Activated naive CD8-positive, alpha-beta T cell treated with anti-CD3 and anti-CD28 coated beads, Interleukin-2, amount 10 ng/mL, durations not matched to agents 7 days and 5 days (primary cell): ENCODE measurements at places on chromosomes 2 and 18. TPM values are rescaled to one million over a fixed set of nuclear protein-coding genes. Genes with fewer than 3 reads are reported as not detected.
A peak's percentile ranks its signal among the peaks of the same experiment; 100 is the strongest.

The REG3G gene
- not detected for total RNA-seq

The RRM2 gene
- total RNA-seq, result 320 TPM

The HOXD12 gene
- not detected for total RNA-seq

The HOXD13 gene
- total RNA-seq, result not detected

The POTEF gene
- total RNA-seq, result not detected

The CHN1 gene
- 3.7 TPM for total RNA-seq

The ANKRD23 gene
- total RNA-seq, result 16.5 TPM

The ADD2 gene
- 25.7 TPM for total RNA-seq

The MTCL1 gene
- total RNA-seq, result 0.69 TPM

The SLC5A7 gene
- total RNA-seq, result not detected

The MFF gene
- 63.5 TPM for total RNA-seq

The EVA1A gene
- not detected for total RNA-seq

The CFAP65 gene
- total RNA-seq, result not detected

GRCh38 chr2:133802409-133803039 is 234.3 kb upstream of the NCKAP5 start:
- DNase-seq, result no peak

DNA sequence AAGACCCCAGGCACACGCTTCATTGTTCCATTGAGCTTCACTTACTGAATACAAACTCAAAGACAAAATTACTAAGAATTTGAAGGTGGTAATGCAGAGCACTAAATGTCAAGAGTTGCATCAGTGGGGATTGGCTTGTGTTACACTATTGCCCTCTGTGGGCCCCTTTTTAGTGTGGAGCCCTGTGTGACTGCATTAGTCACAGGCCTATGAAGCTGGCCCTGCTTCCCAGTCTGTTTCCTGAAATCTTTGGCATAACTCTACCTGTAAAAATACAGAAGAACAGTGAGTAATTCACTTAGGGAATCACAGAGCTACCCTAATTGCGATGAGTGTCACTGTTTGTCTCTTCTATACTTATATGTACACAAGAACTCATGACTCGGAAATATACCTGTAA is 40.0 kb upstream of the STPG4 start:
- no peak for DNase-seq

DNA sequence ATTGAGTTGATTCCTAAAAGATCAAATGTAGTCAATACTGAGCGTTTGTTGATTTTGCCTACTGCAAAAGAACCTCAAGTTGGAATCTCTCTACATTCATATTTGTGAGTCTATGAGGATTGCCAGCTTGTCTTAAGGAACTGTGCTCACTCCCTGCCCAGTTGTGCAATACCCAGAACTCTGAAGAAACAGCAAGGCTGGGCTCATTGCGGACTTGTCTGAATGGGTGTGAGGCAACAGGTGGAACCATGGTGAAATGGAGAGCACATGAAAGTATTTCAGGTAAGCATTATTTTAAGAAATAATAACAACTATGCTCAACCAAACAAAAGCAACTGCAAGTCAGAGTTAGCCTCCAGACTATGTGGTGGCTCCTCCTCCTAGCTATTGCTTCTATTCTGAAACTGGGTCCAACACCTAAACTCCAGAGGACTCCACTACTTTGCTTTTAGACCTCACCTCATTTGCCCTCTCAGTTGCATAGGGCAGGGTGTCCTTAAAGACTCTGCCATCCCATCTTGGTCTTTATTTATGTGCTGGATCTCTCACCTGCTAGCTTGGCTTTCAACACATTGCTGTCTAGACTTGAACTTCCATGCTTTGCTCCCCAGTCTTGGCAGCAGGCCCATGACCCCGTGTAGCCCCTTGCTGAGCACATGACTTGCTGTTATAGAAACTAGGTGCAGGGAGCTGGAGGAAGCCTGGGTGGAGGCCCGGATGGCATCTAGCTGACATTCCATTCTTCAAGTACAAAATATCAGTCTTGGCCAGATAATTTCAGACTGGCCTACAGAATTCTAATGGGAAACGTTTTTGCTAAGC is 94.8 kb upstream of the ARL5A start:
- no peak for DNase-seq

- DNase-seq, result no peak
These were observed 19.1 kb downstream of the SLC40A1 start for GRCh38 chr2:189561371-189562038.

- no peak for DNase-seq
These were observed 71.2 kb upstream of the RBM44 start for GRCh38 chr2:237727363-237727762.

GRCh38 chr2:206160807-206161179 is 1.1 kb downstream of the EEF1B2 start:
- no peak for DNase-seq

- DNase-seq, result no peak
These were observed 34.1 kb downstream of the PTPRM start for GRCh38 chr18:7601246-7601615.

- no peak for DNase-seq
These were observed 58.1 kb downstream of the ASB1 start for GRCh38 chr2:238484522-238485452.

DNA sequence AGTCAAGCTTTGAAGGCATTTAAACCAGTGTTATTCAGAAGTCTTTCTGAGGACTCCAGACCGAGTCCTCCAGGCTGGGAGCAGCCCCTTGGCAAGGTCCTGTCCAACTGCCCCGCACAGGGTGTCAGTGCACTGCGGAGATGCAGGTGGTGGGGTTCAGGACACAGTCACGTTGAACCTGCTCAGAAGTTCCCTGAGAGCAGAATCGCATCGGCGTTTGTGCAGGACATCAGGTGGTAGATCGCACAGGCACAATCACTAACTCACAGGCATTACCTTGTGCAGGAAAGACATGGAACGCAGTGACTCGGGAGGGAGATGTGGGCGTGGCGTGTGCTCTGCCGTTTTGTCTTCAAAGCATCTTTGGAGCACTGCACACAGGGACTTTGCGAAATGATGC is 10.4 kb downstream of the COPS9 start:
- peak; percentile 14 for DNase-seq

DNA sequence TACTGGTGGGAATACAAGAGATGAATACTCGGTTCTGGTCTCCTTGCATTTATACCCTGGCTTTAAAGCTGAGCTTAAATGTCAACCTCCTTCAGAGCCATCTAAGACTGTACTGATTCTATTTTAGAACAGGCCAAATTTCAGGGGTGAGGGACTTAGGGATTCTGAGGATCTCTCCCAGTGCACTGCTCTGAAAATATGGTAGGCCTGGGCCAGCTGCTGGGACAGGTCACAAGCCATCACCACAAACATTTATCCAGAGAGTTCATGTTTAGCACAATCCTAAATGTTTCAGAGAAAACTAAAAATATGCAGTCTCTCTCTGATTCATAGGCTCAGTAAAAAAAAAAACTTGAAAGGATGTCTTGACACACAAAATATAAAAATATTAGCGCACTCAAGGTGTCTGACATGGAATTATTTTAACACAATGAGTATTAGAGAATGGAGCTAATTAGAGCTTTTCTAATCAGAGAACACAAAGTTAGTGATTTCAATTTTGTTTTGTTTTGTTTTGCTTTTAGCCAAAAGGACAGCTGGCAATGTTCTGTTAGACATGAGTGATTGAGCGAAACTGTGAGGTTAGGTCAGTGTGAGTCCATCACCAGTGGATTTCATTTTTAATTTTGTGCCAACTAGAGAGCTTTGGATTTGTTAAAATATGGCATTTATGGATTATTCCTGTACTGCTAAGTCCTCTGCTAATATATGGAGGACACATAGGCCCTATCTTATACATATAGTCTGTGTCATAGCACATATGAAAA is 38.8 kb downstream of the MFSD6 start:
- DNase-seq, result no peak

DNA sequence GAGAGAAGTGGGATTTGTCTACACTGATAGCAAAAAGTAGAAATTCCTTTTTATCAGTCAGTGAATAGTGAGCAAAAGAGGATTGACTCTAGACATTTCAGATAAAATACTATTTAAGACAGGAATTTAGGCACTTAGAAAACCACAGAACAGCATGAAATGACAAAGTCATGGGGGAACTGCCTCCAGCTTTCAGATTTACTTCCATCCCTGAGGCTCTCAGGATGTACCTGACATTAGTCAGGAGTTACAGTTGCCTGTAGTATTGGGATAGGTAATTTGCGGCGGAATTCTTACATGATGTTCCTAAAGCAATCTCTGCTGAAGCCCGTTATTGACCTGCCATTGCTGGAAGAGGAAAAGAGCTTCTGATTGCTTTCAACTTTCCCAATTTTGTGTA is 337.1 kb upstream of the MAP2 start:
- DNase-seq, result no peak

DNA sequence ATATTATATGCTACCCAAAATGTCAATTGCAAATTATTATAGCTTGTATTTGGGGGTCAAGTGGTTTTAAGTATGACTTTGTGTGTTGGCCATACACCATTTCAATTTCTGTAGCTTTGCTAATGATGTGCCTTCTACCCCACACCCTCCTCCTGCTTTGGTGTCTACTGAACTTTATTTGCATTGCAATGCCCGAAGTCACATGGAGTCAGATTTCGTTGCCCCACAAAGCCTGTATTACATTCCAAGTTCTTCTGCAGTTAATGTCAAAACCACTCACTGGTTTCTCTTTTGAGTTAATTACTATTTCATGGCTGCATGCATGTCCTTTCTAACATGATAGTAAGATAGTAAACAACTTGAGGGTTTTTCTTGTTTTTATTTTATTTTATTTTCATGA is 528.9 kb downstream of the RIT2 start:
- no peak for DNase-seq

DNA sequence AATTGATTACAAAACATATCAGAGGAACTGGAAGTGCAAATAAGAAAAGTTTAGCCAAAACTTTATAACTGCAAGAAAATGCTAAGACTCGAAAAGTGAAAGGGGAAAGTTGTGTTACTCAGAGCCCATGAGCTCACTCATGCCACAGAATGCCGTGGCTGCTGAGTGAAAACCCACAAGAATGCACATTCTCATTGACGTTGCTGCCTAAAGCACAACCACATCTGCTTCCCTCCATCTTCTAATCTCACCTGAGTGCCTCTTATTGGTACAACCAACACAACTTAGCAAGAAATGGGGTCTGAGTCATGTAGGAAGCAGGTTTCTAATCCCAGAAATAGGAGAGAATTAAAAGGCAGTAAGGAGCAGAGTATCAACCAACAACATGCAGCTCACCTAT is 259.7 kb downstream of the LNPK start:
- no peak for DNase-seq

- peak; percentile 46 for DNase-seq
These were observed 35.4 kb downstream of the KCNK3 start for GRCh38 chr2:26727641-26728561.

- no peak for DNase-seq
These were observed 814.7 kb downstream of the LRP1B start for GRCh38 chr2:141316103-141316502.

- DNase-seq, result no peak
These were observed 41.9 kb downstream of the MARCO start for GRCh38 chr2:118983915-118984314.

DNA sequence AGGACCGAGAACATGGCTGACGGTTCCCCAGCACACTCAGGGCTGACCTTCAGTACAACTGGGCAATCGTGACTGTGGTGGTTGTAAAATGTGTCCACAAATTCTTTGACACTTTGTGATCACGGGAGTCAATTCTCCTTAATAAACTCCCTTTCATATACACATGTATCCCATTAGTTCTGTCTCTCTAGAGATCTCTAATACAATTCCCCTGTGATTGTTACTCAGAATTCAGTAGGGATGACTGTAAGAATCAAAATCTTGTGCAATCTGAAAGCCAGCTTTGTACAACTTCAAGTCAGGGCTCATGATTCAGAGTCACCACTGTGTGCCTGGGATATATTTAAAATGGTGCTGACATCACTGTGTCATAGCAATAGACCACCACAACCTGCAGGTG is 89.5 kb upstream of the LMAN1 start:
- DNase-seq, result no peak

DNA sequence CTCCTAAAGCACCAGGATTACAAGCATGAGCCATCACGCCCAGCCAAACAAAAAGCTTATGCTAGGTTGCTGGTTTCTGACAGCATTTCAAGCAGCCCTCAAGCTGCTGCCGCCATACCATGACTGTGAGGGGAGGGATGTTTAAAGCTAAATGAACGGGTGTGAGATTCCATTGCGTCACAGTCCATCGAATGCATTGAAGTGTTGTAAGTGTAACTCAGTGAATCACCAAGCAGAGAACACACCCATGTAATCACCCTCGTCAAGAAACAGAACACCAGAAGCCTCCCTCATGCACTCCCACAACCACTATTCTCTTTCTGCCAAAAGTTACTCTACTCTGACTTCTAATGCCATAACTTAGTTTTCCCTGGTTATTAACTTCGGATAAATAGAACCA is 32.8 kb upstream of the MC5R start:
- DNase-seq, result no peak

- DNase-seq, result no peak
These were observed 18.5 kb upstream of the EML6 start for GRCh38 chr2:54704688-54705605.

DNA sequence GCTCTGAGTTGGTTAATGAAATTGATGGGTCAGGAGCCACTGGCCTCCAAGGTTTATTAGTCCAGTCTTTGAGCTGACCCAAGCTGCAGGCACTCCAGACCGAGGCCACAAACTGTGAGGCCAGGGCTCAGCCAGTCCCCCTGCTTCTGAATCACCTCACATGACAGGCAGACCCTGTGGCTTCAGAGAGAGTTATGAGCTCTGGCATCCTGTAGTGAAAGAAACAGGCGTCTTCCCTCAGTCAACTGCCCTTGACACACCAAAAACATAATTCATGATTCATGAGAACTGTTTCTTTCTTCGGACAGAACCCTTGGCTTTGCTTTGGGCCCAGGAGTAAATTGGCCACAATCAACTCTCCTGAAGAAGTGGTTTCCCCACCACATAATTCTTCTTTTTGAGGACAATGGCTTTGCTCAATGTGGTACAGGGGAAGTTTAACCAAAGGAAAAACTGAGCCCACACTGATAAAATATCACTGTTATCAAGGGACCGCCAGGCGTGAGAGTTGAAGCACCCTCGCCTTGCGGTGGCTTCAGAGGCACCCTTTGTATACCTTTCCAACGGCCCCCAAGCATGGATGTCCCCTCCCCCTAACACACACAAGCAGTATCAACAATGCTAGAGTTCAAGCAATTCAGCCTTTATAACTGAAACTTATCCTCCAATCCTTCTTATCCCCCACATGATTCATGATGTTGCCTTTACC is 226.9 kb downstream of the CYRIA start:
- no peak for DNase-seq

DNA sequence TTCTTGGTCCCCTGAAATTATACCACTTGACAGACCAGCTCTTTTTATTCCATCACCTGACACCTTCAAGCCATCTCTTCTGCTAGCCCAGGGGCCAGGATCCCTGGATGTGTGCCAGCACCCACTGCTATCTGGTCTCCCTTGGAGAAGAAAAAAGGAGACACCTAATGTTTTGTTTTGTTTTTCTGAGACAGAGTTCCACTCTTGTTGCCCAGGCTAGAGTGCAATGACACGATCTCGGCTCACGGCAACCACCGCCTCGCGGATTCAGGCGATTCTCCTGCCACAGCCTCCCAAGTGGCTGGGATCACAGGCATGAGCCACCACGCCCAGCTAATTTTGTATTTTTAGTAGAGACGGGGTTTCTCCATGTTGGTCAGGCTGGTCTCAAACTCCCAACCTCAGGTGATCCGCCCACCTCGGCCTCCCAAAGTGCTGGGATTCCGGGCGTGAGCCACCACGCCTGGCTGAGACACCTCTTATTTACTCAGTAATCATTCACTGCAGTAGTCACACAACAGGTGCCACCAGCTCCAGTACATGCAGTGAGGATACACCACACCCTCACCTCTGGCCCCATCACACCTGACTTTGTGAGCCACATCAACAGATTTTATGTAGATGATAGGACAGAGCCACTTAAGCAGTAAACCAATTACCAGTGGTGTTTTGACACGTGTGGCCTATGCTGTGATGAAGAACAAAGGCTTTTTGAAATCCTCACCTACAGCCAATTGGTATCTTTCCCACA is 42.8 kb upstream of the PCBP1 start:
- no peak for DNase-seq
